ENCODE measurements at places on chromosomes 5 and 9. TPM values are rescaled to one million over a fixed set of nuclear protein-coding genes. Genes with fewer than 3 reads are reported as not detected.

TMEM252 gene
- total RNA-seq: not detected

- no peak within 1 kb of the TSS for H3K27ac ChIP-seq
- H3K4me1 ChIP-seq: peaks cover 8% of the 10 kb centered on the region
- peak; percentile 64 for DNase-seq
Measured at GRCh38 chr9:97853056-97853843, at the start of gene FOXE1. Gene FOXE1 (plus strand): TSS chr9:97853226. CDS start chr9:97853915, 689 bp downstream.

DNA sequence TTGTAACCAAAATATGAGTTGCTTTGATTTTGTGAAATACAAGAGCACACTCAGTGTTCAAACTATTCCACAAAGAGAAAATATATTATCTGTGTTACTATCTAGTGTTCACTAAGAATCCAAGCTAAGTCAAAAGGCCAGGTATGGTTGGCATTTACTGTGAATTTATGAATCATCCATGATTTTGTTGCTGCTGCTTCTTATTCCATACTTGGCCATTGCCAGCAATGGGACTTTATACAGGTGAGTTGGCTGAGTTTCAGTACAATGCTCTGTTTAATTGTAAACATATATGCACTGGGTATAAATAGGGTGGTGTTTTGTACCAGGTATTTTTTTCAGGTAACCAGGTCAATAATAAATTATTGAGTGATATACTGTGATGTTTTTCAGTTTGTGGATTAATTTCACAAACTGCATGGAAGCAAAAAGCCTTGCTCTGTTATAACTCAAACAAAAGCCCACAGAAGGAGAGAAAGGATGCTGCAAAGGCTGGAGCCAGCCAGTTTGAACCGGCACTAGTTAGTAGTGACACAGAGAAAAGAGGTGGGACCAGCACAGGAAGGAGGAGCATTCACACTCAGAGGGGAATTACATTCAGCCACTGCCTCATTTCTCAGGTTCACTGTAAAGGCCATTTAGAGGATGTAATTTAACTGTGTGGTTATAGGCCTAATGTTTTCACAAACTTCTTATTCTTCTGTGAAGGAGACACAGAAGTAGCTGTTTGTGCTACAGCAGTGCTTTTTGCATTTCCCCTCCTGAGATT lies 381.8 kb downstream of the ADGRV1 start:
- H3K4me3 ChIP-seq: no peak overlapping the region
- no peaks in the 10 kb centered on the region for H3K4me1 ChIP-seq
- H3K27ac ChIP-seq: no peak overlapping the region
- no peaks in the 10 kb centered on the region for H3K36me3 ChIP-seq
- no peaks in the 10 kb centered on the region for H3K27me3 ChIP-seq

LHFPL2 gene
- total RNA-seq: 41.0 TPM

DNA sequence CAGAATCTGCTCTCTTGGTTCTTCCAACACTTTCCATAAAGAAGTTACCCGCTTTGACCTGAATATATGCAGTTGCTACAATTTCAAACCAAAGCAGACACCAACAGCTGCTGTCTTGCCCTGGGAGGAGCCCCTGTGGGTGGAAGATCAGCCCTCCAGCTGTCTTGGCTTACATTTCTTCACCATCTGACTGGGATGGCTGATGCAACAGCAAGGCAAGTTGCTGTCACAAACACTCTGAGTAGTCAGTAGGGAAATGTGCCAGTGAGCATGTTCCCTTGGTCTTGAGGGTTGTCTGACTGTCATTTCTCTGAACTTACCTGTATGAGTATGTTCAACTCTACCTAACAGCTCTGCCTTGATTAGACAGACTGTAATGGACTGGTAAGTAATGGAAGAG lies 152.9 kb downstream of the SGCD start:
- H3K4me1 ChIP-seq: peaks cover 4% of the 10 kb centered on the region
- H3K4me3 ChIP-seq: no peak overlapping the region
- H3K27ac ChIP-seq: no peak overlapping the region
- no peaks in the 10 kb centered on the region for H3K36me3 ChIP-seq
- no peaks in the 10 kb centered on the region for H3K27me3 ChIP-seq

SPINK5 gene
- 3.2 TPM for total RNA-seq

MELK gene
- 1.2 TPM for total RNA-seq

DNA sequence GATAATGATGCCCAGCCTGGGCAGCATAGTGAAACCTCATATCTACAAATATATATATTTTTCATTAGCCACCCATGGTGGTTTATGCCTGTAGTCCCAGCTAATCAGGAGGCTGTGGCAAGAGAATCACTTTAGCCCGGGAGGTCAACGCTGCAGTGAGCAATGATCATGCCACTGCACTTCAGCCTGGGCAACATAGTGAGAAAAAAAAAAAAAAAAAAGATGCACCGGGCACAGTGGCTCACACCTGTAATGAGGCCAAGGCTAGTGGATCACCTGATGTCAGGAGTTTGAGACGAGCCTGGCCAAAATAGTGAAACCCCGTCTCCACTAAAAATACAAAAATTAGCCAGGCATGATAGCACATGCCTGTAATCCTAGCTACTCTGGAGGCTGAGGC lies 50.2 kb upstream of the ADRA1B start:
- H3K27ac ChIP-seq: no peak overlapping the region
- H3K4me1 ChIP-seq: no peaks in the 10 kb centered on the region
- no peak for DNase-seq
